ENCODE measurements at places on chromosomes 3 and 15. TPM values are rescaled to one million over a fixed set of nuclear protein-coding genes. Genes with fewer than 3 reads are reported as not detected.

DNA sequence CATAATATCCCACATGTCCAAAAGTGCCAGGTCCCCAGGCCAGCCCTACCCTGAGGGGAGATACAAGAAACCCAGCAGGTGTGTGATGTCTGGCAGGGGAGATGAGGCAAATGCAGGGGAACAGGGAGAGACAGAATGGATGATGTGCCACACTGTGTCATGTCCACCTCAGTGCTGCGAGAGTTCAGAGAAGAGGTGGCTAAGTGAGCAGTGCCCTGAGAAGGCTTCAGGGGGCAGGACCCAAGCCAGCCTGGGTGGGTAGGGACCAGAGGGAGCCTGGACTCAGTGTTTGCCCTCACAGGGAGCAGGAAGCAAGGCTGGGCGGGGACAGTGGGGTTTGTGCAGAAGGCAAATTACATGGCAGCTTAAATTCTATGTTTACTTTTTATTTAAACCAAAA is 61.2 kb downstream of the KLHL6 start:
- no peak for DNase-seq

DNA sequence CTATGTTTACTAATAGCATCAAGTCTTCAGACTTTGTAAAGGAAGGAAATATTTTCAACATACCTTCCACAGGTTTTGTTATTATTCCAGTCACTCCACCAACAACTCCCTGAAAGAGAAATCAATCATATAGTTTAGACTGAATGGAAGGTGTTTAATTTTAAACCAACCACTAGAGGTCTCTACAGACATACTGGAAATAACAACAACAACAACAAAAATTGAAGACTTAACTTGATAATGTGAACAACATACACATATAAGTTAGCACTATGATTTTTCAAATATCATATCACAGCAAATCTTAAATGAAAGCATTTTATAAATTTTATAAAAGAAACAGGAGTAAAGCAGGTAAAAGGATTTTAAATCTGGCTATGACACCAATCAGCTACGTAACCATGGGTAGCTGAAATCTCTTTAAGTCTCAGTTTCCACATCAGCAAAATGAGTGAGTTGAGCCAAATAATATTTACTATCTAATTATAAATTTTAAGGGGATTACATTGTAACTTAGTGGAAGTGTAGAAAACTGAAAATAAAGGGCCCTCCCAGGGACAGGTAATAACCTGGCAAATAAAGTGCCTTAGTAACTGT is 188.2 kb downstream of the VPS13C start:
- peak; percentile 54 for DNase-seq

DNA sequence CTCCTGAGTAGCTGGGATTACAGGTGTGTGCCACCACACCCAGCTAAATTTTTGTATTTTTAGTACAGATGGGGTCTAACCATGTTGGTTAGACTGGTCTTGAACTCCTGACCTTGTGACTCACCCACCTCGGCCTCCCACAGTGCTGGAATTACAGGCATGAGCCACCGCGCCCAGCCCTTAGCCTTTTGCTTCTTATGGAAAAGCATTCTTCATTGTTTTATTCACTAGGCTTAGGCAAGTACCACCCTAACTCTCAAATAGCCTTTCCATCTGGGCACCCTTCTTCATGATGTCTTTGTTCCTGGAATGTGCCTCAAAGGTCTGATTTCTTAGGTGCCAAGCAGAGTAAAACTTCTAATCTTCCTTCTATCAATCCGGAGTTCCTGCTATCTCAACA is 641.8 kb downstream of the FHIT start:
- no peak for DNase-seq

- DNase-seq = no peak
These were observed 34.2 kb downstream of the VGLL4 start for GRCh38 chr3:11609481-11609880.

GRCh38 chr15:100073982-100074381 is 267.8 kb downstream of the ADAMTS17 start:
- DNase-seq = peak; percentile 76

DNA sequence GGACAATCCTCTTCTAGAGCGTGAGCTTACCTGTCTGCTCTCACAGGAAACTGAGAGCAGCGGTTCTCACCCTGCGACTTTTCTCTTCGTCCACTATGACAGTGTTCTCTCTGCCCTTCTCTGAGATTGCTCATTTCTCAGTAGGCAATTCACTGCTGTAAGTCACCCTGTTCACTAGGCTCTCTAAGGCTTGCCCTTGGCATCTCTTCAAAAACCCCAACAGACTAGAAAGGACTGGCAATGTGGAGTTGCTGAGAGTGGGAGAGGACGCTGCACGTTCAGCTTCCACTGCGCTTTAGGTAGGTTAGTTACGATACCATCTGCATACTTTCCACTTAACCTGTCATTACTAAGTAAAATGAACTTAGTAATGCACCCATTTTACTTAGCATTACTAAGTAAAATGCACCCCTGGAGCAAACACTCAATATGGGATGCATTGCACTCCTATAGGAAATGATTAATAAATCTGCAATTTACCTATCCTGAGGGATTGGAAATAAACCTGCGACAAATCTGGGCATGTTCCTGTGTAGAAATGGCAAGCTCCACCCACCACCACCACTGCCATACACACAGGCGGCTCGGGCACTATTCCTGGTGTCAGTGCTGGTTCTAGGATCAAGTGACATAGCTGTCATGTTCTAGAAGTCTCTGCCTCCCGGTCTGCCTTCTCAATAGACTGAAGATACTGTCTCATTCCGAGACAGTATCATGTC is 21.4 kb downstream of the XPC start:
- DNase-seq = peak; percentile 91

GRCh38 chr3:73707772-73708171 is 83.0 kb upstream of the PDZRN3 start:
- no peak for DNase-seq

DNA sequence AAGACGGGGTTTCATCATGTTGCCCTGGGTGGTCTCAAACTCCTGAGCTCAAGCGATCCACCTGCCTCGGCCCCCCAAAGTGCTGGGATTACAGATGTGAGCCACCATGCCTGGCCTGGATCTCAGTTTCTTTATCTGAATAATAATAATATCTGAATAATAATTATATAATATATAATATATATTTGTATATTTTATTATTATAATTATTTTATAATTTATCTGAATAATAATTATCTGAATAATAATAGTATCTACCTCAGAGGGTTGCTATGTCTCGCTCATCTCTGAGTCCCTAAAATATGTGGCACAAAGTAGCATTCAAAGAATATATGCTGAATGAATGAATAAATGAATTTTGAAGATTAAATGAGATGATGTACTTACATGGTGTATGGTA is 44.8 kb downstream of the TMEM40 start:
- DNase-seq = no peak

- no peak for DNase-seq
These were observed 47.3 kb downstream of the GMPS start for GRCh38 chr3:155917781-155918180.

DNA sequence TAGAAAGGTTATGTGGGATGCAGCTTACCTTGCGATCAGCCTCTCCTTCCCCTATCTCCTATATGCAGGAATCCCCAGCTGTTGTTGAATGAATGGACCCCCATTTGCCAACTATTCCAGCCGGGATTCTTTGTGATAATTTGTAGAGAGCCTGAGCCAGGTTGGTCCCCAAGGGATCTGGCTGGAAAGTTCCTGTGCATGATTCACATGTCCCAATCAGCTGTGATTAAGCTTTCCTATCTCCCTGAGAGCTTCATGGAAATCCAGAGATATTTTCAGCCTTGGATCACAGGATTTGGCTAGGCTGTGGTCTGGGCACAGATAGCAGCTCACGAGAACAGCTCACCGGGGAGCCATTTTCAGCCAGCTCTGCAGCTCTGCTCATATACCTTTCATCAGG is 76.7 kb downstream of the ARNT2 start:
- peak; percentile 65 for DNase-seq

- DNase-seq = peak; percentile 72
These were observed 27.8 kb downstream of the DUSP7 start for GRCh38 chr3:52028572-52028971.

DNA sequence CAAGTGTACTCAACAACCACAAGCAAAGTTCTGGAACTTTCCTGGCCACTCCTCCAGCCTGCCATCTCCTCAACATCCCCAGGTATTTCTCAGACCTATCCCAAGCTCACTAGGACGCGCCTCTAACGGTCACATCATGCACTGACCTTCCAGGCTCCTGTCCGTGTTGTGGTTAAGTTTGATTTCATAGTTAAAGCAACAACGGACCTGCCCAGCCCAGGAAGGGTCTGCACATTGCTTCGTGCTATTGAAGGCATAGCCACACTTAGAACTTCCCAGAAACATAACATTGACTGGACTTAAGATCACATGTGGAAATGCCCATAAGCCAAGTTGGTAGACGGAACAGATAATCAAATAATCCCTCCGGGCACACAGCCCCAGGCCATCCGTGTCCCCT is 85.1 kb downstream of the OCA2 start:
- no peak for DNase-seq

DNA sequence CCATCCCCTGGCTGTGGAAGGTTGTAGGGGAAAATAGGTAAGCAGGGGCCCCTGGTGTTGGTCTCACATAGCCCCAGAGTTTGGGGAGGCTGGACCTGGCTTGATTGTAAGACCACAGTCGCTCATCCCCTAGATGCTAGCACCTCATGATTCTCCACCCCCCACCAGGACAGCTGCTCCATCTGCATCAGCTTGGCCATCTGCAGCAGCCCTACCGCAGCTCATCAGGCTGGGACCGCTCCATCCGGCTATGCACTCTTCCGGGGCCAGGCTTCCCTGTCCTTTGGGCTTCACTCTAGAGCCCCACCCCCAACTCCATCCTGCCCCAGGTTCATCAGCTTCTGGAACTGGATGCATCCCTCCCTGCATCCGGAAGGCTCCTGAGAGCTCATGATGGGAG is 12.6 kb downstream of the SCN5A start:
- no peak for DNase-seq

DNA sequence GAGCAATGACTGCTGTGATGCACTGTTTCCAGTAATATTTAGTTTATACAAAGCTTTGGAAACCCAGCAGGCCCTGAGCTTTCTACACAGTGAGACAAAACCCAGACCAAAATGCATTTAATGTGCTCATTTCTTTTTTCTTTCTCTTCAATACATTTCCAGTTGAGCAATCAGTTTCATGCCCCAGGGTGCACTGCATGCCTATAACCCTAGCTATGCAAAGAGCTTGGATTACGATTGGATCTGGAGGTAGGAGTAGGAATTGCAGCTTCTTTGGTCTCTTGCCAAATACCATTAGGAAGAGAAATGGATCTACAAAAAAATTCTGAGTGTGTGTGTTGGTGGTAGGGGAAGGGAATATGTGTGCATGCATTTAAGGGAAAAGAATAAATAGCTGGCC is 1001.4 kb downstream of the SQOR start:
- DNase-seq = peak; percentile 29

GRCh38 chr3:122825460-122825859 is 30.6 kb downstream of the SLC49A4 start:
- no peak for DNase-seq

GRCh38 chr15:98809273-98809672 is 160.9 kb downstream of the IGF1R start:
- no peak for DNase-seq

DNA sequence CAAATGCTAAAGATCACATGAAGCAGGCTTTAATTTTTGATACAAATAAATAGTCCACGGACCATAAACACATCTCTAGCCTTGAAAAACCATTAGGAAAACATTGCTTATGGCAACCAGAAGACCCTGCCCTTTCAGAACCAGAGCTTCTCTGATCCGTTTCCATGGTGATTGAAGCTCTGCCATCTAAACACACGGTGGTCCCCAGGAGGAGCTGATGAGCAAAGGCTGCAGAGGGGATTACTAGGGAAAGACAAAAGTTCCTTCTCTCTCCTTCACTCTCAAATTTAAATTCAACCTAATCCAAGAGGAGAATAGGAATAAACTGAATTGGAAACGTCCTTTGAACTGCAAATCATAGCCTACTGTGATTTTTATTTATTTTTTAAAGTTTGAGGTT is 122.0 kb upstream of the ATP10A start:
- no peak for DNase-seq

- no peak for DNase-seq
These were observed 925.7 kb downstream of the EPHA3 start for GRCh38 chr3:90032980-90033641.

GRCh38 chr3:24843955-24844354 is 349.3 kb upstream of the THRB start:
- no peak for DNase-seq

- no peak for DNase-seq
These were observed 104.9 kb upstream of the RPL32 start for GRCh38 chr3:12946251-12946648.

- DNase-seq = peak; percentile 85
These were observed 198.6 kb upstream of the BCL6 start for GRCh38 chr3:187943677-187944389.

DNA sequence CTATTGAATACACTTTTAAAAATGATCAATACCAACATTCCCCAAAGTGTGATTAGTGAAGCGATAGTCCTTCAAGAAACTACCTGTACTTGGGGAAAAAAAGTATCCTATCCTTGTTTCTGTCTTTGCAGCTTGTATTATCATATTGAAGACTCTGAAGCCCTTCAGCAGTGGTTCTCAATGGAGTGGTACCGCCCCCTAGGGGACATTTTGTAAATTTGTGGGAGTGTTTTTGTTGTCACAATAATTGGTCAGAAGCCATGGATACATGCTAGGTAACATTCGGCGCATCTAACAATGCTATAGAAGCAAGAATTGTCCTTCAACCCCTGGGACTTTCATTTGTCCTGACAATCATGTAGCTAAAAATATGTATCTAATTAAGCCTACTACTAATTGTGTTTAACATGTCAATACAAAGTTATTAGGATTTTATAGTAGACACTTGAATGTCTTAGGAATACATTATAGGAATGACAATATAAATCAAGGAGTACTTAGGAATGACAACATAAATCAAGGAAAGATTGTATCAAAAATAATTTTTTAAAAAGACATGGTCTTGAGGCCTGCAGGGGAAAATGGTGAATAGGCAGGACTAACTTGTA is 53.7 kb downstream of the NMD3 start:
- DNase-seq = peak; percentile 59

Gene STAB1
- total RNA-seq = 0.13 TPM

Gene SPTBN5
- total RNA-seq = 0.53 TPM

Gene AGTR1
- total RNA-seq = not detected

Gene COL6A5
- total RNA-seq = not detected

Gene WDR93
- total RNA-seq = not detected

Gene SEMA6D
- total RNA-seq = 2.6 TPM

Gene GOLGA6B
- not detected for total RNA-seq

Gene PARP16
- 2.1 TPM for total RNA-seq

Gene RTP3
- not detected for total RNA-seq

Gene C3orf85
- not detected for total RNA-seq

Gene SH2D7
- not detected for total RNA-seq

Gene CLASP2
- 43.4 TPM for total RNA-seq
